ENCODE measurements at places on chromosomes 6 and 20. TPM values are rescaled to one million over a fixed set of nuclear protein-coding genes. Genes with fewer than 3 reads are reported as not detected.

GRCh38 chr6:93248631-93249030 is 170.7 kb downstream of the EPHA7 start:
- H3K36me3 ChIP-seq, result no peaks in the 10 kb centered on the region
- no peaks in the 10 kb centered on the region for H3K27me3 ChIP-seq

GRCh38 chr6:151015101-151015700 is 149.7 kb downstream of the MTHFD1L start:
- DNase-seq, result no peak
- H3K4me1 ChIP-seq, result no peaks in the 10 kb centered on the region
- H3K4me3 ChIP-seq, result no peak overlapping the region
- H3K27me3 ChIP-seq, result no peaks in the 10 kb centered on the region

DNA sequence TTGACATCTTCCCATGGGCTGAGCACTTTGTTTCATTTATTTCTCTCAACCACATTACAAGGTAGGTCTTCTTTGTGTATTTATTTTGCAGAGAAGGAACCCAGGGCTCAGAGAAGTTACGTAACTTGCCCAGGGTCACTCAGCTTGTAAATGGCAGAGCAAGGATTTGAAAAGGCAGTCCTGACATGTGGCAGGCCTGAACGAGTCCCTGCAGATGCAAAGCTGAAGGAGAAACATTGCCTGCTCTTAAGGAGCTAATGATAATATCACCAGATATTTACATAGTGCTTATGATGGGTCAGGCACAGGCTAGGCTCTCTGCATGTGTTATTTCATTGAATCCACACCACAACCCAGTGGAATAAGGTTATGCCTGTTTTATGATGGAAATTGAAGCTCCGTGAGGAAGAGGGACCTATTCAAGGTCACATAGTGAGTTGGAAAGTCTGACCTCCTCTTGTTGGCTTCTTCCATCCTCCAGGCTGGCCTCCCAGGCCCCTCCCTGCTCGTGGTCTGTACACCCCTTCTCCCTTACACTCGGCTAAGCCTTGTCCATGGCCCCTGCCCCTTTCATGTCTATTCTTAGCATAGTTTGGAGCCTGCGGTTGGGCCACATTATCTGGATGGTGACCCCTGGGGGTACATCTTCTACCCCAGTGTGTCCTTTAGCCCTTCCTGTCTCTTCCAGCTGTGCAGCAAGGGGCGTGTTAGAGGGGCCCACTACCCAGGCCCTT is 12.5 kb downstream of the MYH7B start:
- H3K4me3 ChIP-seq, result no peak overlapping the region
- no peaks in the 10 kb centered on the region for H3K27me3 ChIP-seq
- H3K36me3 ChIP-seq, result no peaks in the 10 kb centered on the region
- H3K27ac ChIP-seq, result no peak overlapping the region
- no peaks in the 10 kb centered on the region for H3K4me1 ChIP-seq

DNA sequence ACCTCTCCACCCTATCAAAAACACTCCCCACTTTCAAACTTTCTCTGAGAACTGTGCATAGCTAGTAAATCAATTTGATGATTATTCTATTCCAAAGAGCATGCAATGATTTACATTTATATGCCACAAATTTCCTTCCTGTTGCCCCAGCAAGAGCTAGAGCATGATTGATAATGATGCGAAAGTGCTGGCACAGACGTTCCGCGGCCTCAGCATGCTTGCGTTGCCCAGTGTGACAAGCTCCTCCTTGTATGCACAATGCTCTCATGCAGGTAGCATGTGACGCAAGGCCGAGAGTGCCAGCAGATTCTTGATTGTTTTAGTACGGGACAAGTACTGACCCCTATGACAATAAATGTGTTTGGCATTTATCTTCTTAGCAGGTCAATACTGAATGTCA is 696.3 kb upstream of the SLC35B3 start:
- no peak overlapping the region for H3K27ac ChIP-seq
- no peak for DNase-seq
- no peaks in the 10 kb centered on the region for H3K4me1 ChIP-seq
- no peak overlapping the region for H3K4me3 ChIP-seq
- H3K27me3 ChIP-seq, result no peaks in the 10 kb centered on the region

GRCh38 chr6:29964887-29965562 is 22.7 kb downstream of the HLA-A start:
- peaks cover 33% of the 10 kb centered on the region for H3K4me1 ChIP-seq
- H3K4me3 ChIP-seq, result peak overlapping the region; percentile 91
- H3K36me3 ChIP-seq, result peaks cover 2% of the 10 kb centered on the region
- H3K27ac ChIP-seq, result peak overlapping the region; percentile 90

The KCNK15 gene
- 0.48 TPM for total RNA-seq

DNA sequence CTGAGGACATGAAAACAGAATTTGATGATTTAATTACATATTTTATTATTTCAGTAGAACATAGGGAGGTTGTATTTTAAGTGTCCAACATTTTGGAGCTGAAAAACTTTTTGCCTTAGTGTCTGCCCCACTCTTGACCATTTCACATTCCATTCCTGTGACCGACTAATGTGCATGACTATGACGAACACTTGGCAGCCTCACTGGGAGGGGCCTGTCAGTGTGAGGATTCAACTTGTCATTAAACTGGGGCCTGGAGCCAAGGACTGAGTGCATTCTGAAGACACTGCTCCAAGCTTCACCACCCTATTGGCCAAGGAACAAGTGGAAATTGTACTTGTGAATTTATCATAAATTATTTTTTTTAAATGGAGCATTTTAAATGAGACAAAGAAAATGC is 661.3 kb downstream of the BCKDHB start:
- no peaks in the 10 kb centered on the region for H3K36me3 ChIP-seq
- no peaks in the 10 kb centered on the region for H3K27me3 ChIP-seq
- H3K27ac ChIP-seq, result no peak overlapping the region
- H3K4me3 ChIP-seq, result no peak overlapping the region
- H3K4me1 ChIP-seq, result no peaks in the 10 kb centered on the region

GRCh38 chr20:21424846-21425245 is 27.5 kb upstream of the NKX2-4 start:
- peaks cover 2% of the 10 kb centered on the region for H3K27me3 ChIP-seq
- H3K27ac ChIP-seq, result no peak overlapping the region
- H3K4me3 ChIP-seq, result no peak overlapping the region
- no peaks in the 10 kb centered on the region for H3K4me1 ChIP-seq
